Hematopoietic multipotent progenitor cell treated with erythropoietin and hydrocortisone succinate and interleukin-3 and kit ligand, for 15 days (in vitro differentiated cells): ENCODE measurements at places on chromosomes 7 and 10.

DNA sequence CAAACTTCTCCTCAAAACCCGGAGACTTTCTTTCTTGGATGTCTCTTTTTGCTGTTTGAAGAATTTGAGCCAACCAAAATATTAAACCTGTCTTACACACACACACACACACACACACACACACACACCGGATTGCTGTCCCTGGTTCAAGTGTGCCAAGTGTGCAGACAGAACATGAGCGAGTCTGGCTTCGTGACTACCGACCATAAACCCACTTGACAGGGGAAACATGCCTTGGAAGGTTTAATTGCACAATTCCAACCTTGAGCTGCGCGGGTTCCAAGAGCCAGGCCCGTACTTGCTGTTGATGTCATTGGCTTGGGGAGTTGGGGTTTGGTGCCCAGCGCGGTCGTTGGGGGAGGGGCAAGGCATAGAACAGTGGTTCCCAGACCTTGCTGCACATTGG is 1.7 kb downstream of the EGFR start:
- no peak for DNase-seq

DNA sequence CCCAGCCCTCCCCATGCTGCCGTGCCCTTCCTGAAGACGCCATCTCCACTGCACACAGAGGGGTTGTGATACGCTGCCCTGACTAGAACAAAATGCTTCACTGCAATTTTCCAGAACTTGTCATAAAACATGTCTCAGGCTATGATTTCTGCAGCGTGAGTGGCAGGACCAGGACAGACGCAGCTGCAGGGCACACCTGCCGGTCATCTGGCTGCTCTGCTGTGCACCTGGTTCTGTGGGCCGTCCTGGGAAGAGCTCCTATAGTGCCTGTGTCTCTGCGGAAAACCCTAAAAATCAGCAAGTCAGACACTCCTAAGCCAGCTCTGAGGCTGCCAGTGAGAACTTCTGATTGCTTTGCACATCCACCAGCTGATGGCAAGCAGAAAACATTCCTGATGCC is 39.7 kb upstream of the DIP2C start:
- no peak for DNase-seq

DNA sequence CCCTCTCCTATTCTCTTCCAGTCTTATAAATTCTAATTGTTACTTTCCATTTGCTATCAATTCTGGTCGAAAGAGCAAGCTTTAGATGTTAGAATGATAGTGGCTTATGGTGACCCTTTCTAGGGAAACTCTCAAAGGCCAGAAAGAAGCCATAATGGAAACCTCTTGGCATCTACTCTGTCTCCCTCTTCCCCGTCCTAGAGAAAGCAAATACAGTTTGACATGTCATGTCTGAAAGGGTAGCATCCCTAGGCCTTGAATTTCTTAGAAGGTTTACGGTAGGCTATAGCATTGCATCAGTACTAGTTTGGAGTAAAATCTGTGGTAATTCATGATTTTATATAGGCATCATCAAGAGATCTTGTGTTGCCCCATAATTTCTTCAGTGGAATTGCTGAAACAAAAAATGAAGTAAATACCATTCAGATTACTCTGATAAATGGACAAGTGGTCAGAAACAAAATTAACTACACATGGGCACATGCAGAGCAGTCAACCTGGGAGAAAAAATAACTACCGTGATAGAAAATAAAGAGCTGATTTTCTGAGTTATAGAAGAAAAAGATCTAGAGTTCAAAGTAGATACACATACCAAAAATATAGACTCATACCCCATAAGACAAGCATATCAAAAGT is 4.4 kb downstream of the PRKAR2B start:
- DNase-seq: no peak

DNA sequence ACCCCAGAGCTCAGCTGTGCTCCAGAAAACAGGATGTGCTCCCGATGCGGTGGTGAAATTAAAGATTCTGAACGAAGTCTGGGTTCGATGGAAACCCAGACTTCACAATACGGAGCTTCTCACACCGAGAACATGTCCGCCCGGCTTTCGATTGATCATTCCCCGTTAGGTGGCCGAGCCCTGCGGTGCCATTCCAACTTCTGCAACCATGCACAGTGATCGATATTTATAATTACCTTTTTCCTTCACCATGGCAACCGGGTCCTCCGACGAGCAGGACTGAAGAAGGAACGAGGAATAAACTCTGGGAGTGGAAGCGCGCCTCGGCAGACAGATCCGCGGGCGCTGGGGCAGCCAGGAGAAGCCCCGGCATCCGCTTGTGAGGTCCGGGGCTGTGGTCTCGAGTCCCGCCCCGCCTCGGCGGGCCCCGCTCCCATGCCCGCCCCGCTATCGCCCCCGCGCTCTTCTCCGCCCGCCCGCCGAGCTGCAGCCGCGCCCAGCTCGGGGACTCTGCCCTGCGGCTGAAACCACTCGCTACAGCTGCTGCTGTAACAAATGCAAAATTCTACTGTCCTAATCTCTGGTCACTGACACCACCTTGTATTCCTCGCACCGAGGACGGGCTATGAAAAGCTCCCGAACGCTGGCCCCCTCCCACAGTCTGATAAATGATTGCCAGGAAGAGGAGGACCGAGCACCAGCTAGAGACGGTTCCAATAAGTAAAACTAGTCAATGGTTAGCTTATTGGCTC is 26.2 kb downstream of the ABLIM1 start:
- DNase-seq: peak; percentile 37

- DNase-seq: no peak
These were observed 92.9 kb upstream of the DUSP5 start for GRCh38 chr10:110404825-110405224.

- no peak for DNase-seq
These were observed 410.6 kb downstream of the KCNMA1 start for GRCh38 chr10:77226853-77227565.

- no peak for DNase-seq
These were observed 3.9 kb downstream of the LSMEM1 start for GRCh38 chr7:112484671-112485167.

- DNase-seq: peak; percentile 84
These were observed 74.3 kb upstream of the ASAH2 start for GRCh38 chr10:50325449-50326171.

DNA sequence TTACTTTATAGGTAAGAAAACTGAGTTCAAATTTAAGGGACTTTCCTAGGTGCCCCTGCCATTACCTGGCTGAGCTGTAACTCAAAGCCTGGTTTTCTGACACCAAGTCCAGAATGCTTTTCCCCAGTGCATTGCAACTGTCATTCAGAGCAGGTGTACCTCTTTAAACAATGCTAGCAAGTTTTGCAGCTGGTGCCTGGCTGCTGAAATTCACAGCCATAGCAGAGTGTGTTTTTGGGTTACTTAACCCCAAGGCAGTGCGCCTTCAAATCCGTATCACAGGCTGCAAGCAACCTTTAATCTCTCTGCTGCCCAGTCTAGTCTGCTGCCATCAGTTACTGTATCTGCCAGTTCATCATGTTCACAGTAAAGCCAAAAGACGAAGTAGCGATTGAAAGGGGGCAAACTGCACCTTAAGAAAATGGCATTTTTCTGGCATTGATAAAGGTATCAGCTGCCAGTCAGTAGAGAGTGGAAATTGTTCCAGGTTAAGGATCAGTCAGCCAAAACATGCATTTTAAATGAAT is 265.4 kb downstream of the CSTF2T start:
- no peak for DNase-seq

- DNase-seq: no peak
These were observed 20.6 kb upstream of the CDCA7L start for GRCh38 chr7:21966271-21966670.

DNA sequence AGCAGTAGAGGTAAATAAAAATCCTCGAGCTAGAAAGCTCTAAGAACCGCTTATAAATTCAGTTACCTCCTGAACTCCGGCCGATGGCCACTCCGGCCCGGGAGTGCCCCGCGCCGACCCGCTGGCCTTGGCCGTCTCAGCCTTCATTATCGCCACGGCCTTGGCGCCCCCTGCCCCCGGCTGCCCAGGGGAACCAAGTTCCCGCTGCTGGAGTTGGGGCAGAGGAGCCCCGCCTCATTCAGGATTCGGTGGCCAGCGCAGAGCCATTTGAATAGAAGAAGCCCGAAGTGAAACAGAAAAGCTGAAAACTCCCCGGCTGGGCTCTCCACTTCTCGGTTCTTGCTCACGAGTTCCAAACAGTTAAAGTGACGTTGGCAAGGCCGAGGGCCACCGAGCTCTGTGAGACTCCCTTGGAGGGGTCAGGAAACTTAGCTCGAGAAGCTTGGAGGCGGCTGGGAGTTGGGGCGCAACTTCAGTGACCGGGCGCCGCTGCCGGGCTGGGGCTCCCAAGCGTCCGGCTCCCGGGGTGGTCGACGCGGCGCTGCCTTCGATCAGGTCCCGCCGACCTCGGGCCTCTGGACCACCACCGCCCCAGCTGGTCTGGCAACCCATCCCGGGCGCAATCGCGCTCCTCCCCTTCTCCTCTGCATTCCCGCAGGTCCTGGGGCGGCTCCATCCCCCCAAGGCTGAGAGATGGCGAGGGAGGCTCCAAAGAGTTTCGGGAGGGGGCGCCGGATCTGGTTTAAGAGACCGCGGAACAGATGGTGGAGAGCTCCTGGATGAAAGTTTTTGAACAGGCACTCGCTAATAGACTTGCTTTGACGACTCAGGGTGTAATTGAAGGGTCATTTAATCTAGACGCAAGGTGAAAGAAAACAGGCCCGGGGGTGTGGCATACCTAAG is 5.8 kb upstream of the FEZF1 start:
- no peak for DNase-seq

DNA sequence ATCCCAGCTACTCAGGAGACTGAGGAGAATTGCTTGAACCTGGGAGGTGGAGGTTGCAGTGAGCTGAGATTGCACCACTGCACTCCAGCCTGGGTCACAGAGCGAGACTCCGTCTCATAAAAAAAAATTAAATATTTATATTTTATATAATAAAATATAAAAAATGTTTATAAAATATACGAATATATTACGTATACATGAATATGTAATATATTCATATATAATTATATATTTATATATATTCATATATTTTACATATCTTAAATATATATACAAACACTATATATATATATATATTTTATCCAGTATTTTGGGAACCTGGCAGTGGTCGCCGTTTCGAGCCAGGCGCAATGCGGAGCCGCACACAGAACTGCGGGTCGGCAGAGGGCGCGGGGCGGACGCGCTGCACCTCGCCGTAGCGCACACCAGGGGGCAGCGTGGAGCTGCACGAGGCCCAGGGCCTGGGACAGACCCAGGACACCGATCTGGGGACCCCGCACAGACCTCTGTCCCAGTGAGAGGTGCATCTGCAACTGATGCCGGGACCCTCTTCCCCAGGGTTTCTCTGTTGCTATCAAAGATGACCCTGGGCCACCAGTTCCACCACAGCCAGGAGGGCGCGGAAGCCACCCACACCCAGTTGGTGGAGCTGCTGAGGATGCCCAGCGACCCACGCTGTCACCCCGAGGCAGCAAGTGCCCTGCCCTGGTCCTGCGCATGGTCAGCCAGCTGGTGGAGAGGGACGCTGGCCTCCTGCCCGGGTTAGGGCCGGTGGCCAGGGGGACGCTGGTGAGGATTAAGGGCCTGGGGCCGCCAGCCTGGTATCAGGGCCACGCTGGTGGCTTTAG is 22.7 kb downstream of the AP5Z1 start:
- peak; percentile 53 for DNase-seq

- DNase-seq: no peak
These were observed 397.2 kb downstream of the PLXNA4 start for GRCh38 chr7:132179080-132179430.

GRCh38 chr7:22480523-22481075 is 19.4 kb downstream of the STEAP1B start:
- DNase-seq: no peak

- no peak for DNase-seq
These were observed 139.6 kb downstream of the CDH23 start for GRCh38 chr10:71536332-71536731.

DNA sequence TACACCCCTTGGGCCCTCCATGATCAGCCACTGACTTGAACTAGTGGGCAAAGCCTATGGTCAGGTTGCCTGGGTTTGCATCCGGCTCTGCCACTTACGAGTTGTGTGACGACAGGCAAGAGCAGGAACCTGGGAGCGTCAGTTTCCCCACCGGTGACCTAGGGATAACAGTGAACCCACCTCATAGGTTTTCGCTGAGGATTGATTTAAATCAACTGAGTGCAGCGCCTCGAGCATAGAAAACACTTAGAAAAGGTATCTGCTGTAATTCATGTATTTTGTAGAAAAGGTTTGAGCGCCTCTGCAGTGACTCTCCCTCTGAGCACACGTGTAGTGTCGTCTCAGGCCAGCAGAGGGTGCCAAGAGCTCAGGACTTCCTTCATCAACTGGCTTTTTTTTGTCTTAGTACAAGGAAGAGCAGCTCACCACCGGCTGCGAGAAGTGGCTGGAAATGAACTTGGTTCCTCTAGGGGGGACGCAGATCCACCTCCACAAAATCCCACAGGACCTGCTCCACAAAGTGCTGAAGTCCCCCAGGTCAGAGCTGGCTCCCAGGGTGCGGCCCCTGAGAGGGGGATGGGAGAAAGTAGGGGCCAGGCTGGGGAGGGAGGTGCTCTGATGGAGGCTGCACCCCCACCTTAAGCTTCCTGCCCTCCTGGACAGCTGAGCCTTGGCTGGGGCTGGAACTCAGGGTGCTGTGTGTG is 27.7 kb downstream of the BTBD16 start:
- peak; percentile 24 for DNase-seq

DNA sequence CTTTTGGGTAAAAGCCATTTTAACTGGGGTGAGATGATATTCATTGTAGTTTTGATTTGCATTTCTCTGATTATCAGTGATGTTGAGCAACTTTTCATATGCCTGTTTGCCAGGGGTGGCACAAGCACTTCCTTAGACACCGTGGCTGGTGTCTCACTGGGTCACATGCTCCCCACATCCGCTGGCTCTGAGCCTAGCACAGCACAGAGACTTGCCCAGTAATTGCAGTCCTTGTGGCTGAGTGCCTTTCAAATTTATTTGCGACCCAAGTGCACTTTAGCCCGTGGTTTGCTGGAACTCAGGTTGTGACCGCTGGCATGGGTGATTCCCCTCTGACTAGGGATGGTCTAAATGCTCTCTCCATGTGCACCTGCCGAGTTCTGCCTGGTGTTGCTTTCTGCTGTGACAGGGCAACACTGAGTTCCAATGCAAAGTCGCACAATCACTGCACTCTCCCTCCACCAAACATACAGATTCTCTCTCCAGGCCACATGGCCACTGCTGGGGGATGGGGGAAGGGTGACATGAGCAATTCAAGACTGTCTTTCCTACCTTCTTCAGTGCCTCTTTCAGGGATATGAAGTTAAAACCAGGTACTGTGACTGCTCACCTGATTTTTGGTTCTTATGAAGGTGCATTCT is 66.5 kb downstream of the ZNF277 start:
- DNase-seq: no peak

- no peak for DNase-seq
These were observed 22.1 kb downstream of the HNRNPA2B1 start for GRCh38 chr7:26178272-26178960.

- DNase-seq: no peak
These were observed 21.9 kb upstream of the KCNK18 start for GRCh38 chr10:117175215-117175900.

GRCh38 chr7:157228864-157229422 is 90.2 kb downstream of the UBE3C start:
- peak; percentile 36 for DNase-seq

DNA sequence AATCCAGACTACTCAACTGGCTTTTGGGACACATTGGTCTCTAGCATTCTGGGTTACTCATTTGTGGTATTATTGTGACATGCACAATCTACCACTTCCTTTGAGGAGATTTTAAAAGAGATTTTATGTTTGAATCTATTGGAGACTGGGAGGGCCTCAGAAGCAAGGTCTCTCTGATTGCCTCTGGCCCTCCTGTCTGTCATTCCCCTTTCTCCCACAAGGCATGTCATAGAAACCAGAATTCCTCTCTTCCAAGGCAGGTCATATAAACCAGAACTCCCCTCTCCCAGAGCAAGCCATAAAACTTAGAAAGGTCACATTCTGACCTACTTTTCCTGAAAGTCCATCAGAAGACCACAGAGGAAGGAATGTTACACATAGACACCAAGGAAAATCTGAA is 777.7 kb downstream of the PHTF2 start:
- no peak for DNase-seq
